OCI-LY7 (cell line): ENCODE measurements at places on chromosomes 1 and 21. TPM values are rescaled to one million over a fixed set of nuclear protein-coding genes. Genes with fewer than 3 reads are reported as not detected.

DNA sequence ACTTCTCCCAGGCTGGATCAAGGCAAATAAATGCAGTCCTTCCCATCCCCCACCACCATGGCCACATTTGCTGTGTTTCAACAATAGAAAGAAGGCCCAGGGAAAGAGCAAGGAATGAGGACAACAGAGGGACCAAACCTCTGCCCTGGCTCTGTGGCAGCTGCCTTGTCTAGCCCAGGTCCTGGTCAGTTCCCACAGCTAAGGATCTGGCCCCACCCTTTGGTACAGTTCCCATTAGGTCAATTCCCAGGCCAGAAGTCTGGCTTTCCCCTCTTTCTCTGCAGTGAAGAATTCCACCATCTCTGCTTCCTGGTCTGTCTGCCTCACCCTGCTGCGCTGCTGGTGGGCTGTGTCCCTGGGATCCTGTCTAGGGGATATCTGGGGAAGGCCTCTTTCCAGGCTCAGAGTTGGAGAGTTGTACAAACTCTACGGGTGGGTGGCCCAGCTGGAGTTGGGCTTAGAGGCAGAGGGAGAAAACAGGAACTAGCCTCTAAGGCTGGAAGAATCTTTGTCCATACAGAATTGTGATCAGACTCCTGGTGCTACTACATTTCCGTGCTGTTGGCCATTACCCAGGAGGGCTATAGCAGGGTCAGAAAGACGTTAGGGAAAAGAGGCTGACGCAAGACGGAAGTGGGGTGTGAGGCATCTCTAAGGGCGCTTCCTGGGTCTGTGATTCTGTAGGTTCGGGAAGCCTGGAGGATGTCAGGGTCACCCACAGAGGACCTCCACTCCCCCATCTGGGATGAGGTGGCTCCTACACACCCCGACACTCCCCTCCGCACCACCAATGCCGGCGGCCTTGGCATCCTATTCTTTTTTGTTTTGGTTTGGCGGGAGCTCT is 953 bp upstream of the NDUFS2 start:
- DNase-seq, result no peak

GRCh38 chr1:20555025-20555757 is 2.8 kb downstream of the FAM43B start:
- no peak for DNase-seq

GRCh38 chr1:26302733-26303405 is 3.6 kb downstream of the UBXN11 start:
- DNase-seq, result no peak

DNA sequence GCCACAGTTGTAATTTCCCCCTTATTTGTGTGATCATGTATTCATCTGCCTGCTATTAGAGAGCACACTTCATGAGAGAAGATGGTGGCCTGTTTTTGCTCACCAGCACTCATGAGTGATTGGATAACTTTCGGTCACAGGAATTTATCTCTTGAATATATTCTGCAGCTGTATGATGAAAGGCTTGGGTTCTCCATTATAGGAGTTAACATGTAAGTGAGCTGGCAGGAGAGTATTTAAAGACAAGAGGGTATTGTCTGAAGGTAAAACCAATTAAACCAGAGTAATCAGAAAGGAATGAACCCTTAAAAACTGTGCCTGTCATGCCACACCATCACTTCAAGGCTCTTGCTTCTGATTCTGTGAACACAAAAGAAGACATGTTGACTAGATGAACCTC is 574.9 kb upstream of the CAMK1G start:
- DNase-seq, result no peak

GRCh38 chr1:71019233-71019969 is 28.2 kb downstream of the PTGER3 start:
- DNase-seq, result no peak

The LDLRAD2 gene
- total RNA-seq, result not detected in 2 replicates
